Epithelial cell of prostate (primary cell): ENCODE measurements at places on chromosomes 4 and X.
A peak's percentile ranks its signal among the peaks of the same experiment; 100 is the strongest.

GRCh38 chrX:128599632-128600031 is 547.4 kb upstream of the ACTRT1 start:
- DNase-seq, result no peak

- DNase-seq, result no peak
These were observed 41.4 kb downstream of the SRPX2 start for GRCh38 chrX:100685284-100685996.

GRCh38 chrX:15350329-15350996 is 15.1 kb upstream of the PIGA start:
- DNase-seq, result no peak

DNA sequence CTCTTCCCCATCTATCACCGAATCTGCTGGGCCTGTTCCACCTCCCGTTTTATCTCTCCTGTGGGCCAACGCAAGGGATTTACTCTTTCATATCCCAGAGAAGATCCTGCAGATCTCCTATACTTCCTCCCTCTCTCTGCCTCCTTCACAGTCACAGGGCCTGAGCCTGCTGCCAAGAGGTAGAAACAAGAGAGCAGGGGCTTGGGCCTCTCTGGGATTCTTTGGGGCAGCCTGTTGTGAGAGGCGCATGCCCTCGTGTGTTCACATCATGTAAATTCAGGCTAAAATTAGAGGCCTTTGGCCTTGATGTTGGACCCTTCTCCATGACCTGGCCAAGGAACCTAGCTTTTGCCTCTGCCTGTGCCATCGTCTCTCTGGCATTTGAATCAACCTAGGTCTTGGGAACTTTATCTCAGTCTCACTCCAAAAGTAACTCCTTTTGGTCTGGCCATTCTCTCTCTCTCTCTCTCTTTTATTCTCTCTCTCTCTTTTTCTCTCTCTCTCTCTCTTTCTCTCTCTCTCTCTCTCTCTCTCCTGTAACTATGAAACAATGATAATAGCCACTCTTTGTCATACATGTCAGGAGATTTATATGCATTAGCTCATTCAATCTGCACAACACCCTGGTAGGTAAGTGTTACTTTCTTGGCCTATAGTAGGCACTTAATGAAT is 20.0 kb upstream of the EFNB1 start:
- DNase-seq, result no peak

DNA sequence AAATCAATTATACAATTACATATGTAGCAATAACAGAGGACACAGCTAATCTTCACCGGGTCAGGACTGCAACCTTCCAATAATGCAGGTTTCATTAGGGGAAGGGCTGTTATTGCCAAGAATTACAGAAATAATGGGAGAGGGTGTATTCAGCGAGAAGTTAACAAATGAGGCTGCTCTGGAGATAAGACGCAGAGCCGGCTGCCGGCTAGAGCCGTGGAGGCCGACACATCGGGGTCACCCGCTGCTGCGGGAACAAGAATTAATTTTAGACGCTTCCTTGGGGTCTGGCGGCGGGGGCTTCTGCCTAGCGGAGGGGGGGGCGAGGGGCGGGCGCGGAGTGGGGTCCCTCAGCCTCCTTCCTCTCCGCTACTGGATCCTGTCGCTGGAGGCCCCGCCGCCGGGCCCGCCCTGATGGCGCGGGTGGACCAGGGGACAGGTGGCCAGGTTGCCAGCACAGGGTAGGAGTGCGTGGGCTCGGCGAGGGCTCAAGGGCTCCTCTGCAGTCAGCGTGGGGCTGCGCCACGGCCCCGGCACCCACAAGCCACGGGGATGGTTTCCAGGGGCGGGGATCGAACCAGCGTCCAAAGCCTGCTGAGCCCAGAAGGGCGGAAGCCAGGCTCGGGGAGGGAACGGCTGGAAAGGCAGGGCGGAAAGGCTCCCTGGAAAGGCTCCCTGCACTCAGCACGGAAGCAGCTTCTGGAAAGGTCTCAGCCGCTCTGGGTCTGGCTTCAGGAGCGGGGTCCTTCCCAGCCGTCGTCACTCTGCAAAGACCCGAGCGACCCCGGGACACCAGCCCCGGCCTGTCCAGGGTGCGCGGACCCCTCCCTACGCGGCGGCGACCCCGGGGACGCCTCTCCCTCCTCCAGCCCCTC is 113.8 kb upstream of the NKX1-1 start:
- DNase-seq, result no peak

GRCh38 chrX:100802843-100803242 is 17.3 kb upstream of the CSTF2 start:
- DNase-seq, result no peak

DNA sequence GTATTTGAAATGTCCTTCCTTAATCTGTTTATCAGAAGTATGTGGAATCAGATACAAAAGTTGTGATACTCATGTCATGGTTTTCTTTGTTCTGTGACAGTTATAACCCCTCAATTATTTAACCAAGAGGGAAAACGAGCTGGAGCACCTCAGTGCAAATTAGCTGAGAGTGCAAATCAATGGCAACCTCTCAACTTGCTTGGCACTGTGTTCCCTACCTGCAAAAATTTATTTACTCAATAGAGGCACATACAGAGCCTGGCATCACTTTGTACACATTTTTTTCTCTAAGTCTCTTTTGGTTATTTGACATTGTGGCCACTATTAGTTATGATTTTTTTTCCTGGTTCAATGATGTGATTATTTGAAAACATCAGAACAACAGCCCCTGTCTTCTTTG is 186.2 kb downstream of the STIM2 start:
- no peak for DNase-seq

DNA sequence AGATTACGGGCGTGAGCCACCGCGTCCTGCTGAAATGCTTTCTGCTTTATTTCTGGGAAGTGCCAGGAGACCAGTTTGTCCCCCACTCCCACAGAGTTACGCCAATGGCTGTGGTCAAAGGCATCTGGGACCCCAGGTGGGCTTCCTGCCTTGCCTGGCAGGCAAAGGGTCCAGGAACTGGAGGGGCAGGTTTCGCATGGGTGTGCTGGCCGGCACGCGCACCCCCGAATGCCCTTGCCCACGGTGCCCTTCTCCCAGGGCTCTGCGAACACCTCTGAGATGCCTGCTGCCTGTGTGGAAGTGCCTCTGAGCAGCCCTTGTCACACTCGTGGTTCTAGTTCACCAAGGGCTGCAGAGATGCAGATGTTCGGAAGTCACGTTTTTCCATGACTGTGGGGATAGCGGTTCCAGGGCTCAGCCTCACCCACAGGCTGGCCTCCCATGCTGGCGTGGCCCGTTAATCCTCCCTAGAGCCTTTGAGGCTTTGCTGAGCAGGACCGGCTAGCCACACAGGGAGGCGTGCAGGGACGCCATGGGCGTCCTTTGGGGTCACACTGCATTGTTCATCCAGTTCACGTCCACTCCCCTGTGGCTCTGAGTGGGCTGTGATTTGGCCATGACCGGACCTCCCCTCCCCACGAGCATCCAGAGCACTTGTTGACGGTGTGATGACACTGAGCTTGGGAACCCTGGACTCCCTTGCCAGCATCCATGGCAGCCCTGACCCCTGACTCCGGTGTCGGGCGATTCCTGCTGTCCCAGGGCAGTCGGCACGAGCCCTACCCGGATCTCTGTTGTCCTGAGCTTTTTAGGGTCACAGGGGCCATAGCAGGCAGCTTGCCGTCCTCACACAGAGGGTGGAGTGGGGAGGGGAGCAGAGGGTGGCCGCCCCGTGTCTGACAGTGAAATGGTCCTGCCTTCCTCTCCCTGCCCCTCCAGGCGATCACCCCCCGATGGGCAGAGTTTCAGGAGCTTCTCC is 12.7 kb upstream of the ADD1 start:
- no peak for DNase-seq

GRCh38 chr4:126004941-126005340 is 690.2 kb downstream of the FAT4 start:
- DNase-seq, result no peak

DNA sequence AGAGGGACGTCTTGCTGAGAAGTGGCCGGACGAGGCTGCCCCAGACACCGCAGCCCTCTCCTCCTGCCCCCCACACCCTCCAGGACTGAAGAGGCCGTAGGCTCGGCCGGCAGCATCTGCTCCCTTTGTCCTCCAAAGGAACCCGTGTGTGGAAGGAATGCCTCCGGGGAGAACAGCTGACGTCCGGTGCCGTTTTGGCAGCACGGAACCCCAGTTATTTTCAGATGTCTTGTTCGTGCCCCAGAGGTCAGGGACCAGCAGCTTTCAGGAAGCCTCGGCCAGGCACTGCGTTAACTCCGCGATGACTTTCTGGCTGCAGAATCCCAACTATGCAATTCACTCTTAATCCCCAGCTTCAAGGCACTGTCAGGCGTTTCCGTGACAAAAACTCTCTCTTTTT is 10.9 kb upstream of the PPP2R3B start:
- DNase-seq, result no peak

GRCh38 chrX:36116222-36116621 is 196.7 kb downstream of the CFAP47 start:
- peak; percentile 29 for DNase-seq

GRCh38 chrX:666762-667720 is 36.5 kb downstream of the SHOX start:
- DNase-seq, result no peak

DNA sequence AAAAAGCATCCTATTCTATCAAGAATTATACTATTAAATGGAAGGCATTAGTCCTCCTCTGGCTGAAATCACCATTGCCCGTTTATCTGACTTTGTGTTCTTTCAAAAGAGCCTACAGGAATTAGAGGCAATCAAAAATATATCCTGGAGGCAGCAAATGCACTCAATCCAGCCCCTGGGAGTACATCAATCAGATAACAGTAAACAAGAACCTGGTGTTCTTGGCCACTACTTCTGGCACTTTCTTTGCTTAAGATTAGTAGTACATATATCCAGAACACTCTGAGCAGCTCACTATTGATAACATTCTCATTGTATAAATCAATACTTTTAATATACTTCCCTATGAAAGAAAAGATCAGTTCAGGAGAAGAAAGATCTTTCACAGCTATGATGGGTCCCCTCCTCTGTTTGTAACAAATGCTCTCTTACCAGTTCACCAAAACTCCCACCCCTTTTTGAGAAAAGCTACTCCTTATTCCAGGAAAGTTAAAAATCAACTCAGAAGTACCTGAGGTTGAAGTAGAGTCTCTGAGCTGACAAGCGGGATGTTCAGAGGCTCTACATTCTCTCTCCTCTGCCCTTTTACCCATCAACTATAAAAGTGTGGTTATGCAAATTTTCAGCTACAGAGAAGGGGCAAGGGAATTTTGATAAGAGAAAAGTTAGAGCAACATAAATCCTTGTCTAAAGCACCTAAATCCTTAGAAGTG is 176.0 kb downstream of the COX18 start:
- no peak for DNase-seq

GRCh38 chrX:153370293-153371055 is 30.7 kb downstream of the PNMA6E start:
- no peak for DNase-seq

DNA sequence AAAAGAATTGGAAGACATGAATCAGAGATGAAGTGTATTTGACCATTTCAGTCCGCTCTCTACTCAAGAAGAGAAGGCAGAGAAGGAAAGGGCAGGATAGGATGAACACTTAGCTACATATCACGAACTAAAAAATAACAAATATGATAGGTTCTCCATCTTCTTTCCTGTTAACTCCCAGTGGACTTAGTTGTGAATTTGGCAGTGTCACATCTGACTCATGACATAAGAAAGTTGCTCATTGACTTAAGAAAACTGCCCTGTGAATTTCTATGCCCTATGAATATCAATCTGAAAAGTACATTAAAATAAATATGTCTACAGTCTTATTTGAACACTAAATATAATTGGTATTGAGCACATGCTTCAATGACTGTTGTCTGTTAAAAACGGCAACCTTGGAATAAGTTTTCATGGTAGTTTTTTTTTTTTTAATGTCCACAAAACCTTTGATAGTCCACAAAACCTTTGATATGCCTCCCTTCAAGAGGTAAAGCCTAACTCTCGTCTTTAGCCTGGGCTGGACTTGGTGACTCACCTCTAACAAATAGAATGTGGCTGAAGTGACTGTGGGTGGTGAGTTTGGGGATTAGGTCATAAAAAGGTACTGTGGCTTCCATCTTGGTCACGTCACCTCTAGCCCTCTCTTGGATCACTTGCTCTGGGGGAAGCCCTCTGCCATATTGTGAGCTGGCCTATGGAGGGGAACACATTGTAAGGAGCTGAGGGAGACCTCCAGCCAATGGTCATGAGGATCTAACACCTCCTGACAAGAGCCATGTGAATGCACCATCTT is 184.7 kb upstream of the S100G start:
- no peak for DNase-seq

GRCh38 chr4:73613130-73613529 is 7.1 kb downstream of the RASSF6 start:
- DNase-seq, result peak; percentile 93
